Breast epithelium (tissue), 4 donors: ENCODE measurements at places on chromosomes 4 and X.
A peak's percentile ranks its signal among the peaks of the same experiment; 100 is the strongest.

DNA sequence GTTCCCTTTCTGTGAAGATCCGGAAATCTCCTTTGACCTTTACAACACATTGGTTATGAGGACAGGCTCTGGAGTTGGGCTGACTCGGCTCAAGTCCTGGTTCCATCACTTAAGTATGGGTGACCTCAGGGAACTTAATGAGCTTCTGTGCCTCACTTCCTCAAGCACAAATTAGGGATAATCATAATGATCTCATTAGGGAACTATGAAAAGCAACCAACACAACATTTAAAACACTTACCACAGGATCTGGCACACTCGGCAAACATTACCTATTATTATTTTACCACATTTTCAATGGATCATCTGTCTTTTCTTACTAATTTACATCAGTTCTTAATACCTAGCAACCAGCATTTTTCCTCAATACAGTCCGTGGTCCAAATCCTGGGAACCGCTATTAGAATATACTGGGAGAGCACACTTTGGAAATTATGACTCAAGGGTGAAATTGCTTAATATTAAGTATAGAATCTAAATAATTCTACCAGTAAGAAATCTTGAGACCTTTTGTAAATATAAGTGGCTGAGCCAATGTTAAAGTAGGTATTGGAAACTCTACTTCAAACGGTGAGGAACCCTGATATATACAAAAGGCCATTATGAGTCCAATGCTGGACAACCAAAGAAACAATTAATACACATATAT, 19.6 kb downstream of the ADGRA3 start:
- DNase-seq: no peak

- no peak for DNase-seq
Observed at GRCh38 chr4:185580699-185581098, 45.4 kb upstream of the PDLIM3 start.

- DNase-seq: no peak
Observed at GRCh38 chr4:140790171-140790570, 34.0 kb upstream of the TBC1D9 start.

DNA sequence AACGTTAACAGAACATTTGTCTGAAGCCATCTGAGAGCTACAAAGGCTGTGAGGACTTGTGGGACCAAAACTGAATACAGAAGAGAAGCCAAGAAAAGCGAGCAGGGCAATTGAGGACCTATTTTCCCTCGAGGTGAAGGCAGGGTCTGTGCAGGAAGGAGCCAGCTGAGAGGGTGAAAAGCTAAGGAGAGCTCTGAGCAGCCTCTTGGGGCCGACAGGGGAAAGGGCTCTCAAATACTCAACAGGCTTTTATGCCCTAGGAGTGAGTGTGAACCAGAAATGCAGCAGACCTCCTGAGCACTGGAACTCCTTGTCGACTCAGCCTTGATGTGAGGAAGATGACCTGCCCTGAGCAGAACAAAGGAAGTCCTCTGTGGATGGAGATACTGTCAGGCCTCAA, 54.2 kb downstream of the C4orf50 start:
- no peak for DNase-seq

GRCh38 chrX:132592880-132593279, 104.0 kb upstream of the MBNL3 start:
- DNase-seq: no peak

DNA sequence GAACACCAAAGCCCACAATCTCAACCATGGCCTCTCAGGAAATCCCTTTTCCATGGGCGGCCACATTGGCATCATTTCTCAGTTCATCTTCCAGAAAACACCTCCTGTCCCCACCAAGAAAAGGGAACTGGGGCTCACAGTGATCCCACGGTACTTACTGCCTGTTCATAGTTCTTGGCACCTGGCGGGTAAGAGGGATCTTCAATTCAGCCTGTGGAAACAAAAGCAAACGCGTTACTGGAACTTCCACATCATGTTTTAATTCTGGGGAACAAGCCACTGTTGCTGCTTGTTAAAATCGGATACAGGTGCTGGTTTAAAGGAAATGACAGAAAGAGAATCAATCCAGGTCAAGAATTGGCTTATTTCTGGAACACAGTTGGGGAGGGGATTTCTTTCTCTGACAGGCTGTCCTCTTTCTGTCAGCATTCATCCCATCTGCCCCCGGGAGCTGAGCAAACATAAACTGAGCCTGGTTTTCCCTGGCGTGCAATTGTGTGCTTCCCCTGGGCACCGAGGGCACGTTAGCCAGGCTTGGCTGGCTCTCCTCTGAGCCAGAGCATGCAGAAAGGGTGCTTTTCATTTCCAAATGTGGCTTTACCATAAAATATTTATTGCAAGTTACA, 16.8 kb downstream of the CLNK start:
- DNase-seq: no peak

DNA sequence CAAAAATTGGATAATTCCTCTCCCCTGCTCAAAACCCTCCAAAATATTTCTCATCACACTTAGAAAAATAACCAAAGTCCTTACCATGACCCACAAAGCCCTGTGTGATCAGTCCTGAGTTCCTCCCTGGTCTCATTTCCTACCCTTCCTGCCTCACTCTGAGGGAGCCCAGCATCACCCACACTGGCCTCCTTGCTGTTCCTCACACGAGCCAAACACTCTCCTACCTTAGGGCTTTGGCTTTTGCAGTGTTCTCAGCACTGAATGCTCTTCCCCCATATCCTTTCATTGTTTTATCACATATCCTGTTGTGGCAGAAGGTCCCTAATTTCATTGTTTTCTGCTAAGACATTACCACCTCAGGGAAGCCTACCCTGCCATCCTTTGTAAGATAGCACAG, 12.2 kb downstream of the MGAT4D start:
- no peak for DNase-seq

- DNase-seq: no peak
Observed at GRCh38 chr4:110878413-110878812, 255.5 kb upstream of the PITX2 start.

- no peak for DNase-seq
Observed at GRCh38 chr4:47667552-47667951, 170.3 kb downstream of the CORIN start.

- DNase-seq: no peak
Observed at GRCh38 chr4:166972071-166972470, 262.2 kb downstream of the SPOCK3 start.

GRCh38 chr4:139834981-139835391, 169.4 kb downstream of the MGST2 start:
- DNase-seq: no peak

GRCh38 chr4:114334884-114335330, 263.7 kb upstream of the UGT8 start:
- DNase-seq: no peak

DNA sequence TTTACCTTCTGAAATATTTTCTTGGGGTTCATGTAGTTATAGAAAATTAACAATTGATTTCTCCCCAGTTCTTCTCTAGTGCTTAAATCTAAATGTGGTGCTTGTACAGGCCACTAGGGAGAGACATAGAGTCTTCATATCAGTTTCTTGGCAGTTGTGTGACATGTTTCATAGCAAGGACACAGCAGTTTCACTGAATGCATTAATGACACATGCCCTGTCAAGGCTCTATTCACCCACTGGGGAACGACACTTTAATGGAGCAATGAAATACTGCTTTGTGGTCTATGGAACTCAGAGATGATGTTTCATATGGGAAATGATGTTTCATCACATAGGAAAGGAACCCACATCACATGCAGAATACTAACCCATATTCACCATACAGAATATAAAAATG, 2.8 kb downstream of the VEGFC start:
- no peak for DNase-seq

- DNase-seq: no peak
Observed at GRCh38 chr4:70721747-70722146, at the start of gene RUFY3. Gene RUFY3, plus strand, starts transcription at chr4:70721964. Its CDS starts 610 bp downstream, at chr4:70722574.

DNA sequence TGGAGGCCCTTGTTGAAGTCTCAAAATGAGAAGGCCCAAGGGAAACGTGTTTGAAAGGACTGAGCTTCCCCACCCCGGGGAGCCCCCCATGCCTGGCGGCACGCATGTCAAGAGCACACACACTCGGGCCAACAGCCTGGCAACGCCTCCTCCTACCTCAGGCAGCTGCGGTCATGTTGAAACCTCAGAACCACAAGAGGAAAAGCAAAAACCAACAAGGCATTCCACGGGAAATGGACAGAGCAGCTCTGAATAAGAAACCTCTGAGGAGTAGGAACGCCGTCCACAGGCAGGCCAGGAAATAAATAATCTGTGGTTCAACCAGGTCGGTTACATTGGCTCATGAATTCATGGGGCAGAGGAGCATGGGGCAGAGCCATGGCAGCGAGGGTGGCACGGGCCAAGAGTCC, 95.7 kb upstream of the AFAP1 start:
- peak; percentile 20 for DNase-seq

GRCh38 chrX:47902161-47902560, 65.5 kb downstream of the ZNF81 start:
- DNase-seq: no peak

- no peak for DNase-seq
Observed at GRCh38 chrX:39893417-39894338, 204.1 kb downstream of the BCOR start.

- no peak for DNase-seq
Observed at GRCh38 chrX:17414839-17415238, 39.8 kb downstream of the NHS start.

GRCh38 chr4:996030-996996, 3.1 kb upstream of the SLC26A1 start:
- no peak for DNase-seq

DNA sequence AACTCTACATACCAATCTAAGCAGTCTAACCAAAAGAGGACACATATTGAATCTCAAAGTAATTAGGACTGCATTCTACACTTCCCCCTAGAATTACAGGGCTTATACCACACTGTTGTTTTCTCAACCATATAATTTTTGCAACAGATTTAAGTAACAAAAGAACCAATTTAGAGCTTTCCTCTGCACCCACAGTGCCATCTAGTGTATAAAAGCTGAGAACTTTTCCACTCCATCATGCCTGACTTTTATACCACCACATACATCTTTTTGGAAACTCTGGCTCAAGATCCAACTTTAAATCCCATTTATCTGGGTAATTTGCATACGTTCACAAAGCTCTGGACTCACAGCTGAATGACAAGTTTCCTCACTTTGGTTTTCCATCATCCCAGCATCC, 99.5 kb downstream of the EFHC2 start:
- no peak for DNase-seq

- DNase-seq: no peak
Observed at GRCh38 chr4:141486375-141486997, 149.9 kb upstream of the IL15 start.

DNA sequence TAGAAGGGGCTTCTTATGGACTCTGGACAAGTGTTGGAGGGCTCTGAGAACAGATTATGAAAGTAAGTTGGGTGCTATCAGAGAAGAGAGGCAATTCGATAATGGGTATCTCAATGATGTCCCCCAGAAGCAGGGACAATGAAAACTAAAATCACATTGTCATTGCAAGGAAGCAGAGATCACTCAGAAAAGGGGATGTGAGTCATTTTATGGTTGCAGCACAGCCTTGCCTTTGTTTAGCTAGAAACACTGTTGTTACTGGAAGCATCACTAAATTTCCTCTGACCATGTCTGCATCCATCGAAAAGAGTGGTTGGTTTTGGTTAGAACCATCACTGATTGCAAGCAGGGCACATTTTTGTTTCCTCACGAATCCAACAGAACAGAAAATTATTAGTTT, 246.8 kb upstream of the NWD2 start:
- no peak for DNase-seq

GRCh38 chrX:64202808-64203325, 2.6 kb downstream of the AMER1 start:
- DNase-seq: no peak

DNA sequence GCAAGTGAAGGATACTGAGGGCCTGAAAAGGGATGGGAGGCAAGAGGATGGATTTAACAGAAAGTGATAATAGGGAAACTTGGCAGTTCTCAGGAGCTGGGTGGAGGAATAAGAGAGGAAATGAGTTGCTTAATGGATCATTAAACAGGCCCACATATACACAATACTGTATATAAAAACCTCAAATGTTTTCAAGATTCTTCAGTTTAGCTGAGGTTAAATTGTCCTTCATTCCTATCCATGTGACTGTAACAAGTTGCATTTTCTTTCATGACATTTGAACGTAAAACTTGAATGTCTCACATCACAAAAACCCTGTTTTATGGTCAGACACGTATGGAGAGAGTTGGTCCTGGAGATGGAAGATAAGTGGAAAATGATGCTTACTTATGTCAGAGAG, 76.5 kb upstream of the PLAC8 start:
- no peak for DNase-seq

- DNase-seq: no peak
Observed at GRCh38 chr4:6271206-6271605, 1.6 kb downstream of the WFS1 start.

GRCh38 chrX:18687856-18688495, 16.1 kb upstream of the RS1 start:
- no peak for DNase-seq
